ENCODE measurements at places on chromosomes 16 and 17.
A peak's percentile ranks its signal among the peaks of the same experiment; 100 is the strongest.

DNA sequence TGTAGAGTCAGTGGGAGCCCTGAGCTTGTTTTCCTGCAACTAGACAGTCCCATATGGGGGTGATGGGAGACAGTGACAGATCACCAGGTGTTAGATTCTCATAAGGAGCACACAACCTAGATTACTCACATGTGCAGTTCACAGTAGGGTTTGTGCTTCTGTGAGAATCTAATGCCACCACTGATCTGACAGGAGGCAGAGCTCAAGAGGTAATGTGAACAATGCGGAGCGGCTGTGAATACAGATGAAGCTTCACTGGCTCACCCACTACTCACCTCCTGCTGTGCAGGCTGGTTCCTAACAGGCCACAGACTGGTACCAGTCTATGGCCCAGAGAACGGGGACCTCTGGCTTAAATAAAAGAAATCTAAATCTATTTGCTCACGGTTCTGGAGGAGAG is 10.2 kb upstream of the HSD17B2 start:
- H3K27ac ChIP-seq, result no peak overlapping the region
- no peak overlapping the region for H3K4me3 ChIP-seq
- H3K4me1 ChIP-seq, result no peaks in the 10 kb centered on the region
- H3K27me3 ChIP-seq, result no peaks in the 10 kb centered on the region

DNA sequence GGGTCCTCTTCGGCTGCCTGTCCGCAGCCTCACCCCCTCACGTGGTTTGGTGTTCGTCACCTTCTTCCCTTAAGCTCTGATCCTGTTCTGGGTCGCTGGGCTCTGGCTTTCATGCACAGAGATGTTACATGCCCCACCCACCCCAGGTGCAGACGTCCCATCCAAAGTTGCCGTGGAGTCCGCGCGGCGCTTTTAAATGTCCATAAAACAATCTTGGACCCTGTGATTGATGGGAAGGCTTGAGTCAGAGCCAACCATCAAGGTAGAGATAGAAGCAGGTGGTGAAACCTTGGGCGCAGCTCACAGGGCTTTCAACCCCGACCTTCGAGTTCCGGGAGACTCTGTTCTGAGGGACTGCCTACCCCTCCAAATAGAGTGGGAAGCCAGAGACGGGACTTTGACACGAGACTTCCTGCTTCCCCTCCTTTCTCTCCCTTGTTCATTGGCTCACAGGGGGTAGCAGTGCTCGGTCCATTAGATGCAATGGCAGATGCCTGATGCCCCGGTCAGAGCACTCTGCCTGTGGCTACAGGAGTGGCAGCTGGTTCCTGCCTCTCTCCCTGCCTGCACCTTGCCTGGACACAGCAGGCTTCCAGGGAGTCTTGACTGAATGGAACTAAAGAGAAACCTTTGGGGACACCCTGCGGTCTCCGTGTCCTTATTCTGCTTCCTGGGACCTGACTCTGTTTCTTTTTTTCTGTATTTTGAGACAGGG is 4.0 kb downstream of the ENGASE start:
- H3K4me3 ChIP-seq, result no peak overlapping the region
- H3K27me3 ChIP-seq, result no peaks in the 10 kb centered on the region
- peak overlapping the region; percentile 3 for H3K27ac ChIP-seq
- H3K36me3 ChIP-seq, result peaks cover 61% of the 10 kb centered on the region

DNA sequence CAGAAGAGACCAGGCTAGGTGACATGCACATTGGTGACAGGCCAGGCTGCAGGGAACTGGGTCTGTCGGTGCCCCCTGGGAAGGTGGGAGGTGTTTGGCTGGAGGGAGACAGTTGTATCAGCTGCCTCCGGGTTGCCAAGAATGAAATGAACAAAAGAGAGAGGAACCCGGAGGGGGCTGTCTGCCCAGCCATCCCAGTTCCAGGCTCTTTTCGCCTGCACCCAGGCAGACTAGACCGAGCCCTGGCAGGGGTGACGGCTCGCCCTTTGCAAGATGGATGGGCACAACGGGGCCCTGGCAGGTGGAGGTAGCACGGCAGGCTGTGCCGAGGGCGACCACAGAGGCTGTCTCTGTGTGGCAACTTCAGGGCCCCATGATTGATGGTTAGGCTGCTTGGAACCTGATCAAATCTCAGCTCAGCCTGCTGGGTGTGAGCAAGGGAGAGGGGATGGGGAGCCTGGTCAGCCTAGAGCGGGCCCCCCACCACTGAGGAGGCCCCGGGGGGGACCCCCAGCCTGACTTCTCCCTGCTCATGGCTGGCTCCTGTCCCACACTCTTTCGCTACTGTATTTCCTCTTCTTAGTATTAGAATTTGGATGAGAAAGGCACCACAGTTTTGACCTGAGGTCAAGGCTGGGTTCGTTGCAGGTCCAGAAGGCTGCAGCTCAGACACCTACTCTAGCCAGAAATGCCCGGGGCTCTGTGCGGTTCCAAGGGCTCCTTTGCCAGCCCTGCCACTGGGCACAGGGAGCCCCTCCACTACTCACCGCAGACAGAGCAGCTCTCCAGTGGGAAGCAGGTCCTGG is 118.9 kb upstream of the CHMP6 start:
- H3K27me3 ChIP-seq, result no peaks in the 10 kb centered on the region
- no peak for DNase-seq
- H3K36me3 ChIP-seq, result no peaks in the 10 kb centered on the region
- peaks cover 32% of the 10 kb centered on the region for H3K4me1 ChIP-seq
- no peak overlapping the region for H3K4me3 ChIP-seq

- H3K27me3 ChIP-seq, result no peaks in the 10 kb centered on the region
- H3K4me3 ChIP-seq, result no peak overlapping the region
- H3K27ac ChIP-seq, result no peak overlapping the region
- peaks cover 7% of the 10 kb centered on the region for H3K36me3 ChIP-seq
- DNase-seq, result no peak
- no peaks in the 10 kb centered on the region for H3K4me1 ChIP-seq
These were observed 8.6 kb downstream of the ZNHIT3 start for GRCh38 chr17:36495076-36495578.

DNA sequence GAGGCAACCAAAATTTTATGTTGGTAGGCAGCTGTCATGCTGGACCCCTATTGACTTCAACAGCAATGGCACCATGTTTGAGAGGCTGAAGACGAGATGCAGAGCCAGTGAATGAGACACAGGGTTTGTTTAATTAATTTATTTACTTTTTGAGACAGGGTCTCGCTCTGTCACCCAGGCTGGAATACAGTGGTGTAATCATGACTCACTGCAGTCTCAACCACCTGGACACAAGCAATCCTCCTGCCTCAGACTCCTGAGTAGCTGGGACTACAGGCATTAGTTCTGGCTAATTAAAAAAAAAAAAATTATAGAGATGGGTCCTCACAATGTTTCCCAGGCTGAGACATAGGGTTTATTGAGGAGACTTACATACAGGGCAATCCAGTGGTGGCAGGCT is 36.2 kb upstream of the PPM1D start:
- DNase-seq, result no peak
- H3K27ac ChIP-seq, result no peak overlapping the region
- H3K36me3 ChIP-seq, result no peaks in the 10 kb centered on the region
- no peak overlapping the region for H3K4me3 ChIP-seq

- no peaks in the 10 kb centered on the region for H3K27me3 ChIP-seq
- no peaks in the 10 kb centered on the region for H3K36me3 ChIP-seq
- H3K4me3 ChIP-seq, result no peak overlapping the region
- no peak overlapping the region for H3K27ac ChIP-seq
- DNase-seq, result no peak
These were observed 87.0 kb downstream of the GNAO1 start for GRCh38 chr16:56278196-56278855.

- no peaks in the 10 kb centered on the region for H3K27me3 ChIP-seq
- no peaks in the 10 kb centered on the region for H3K4me1 ChIP-seq
- DNase-seq, result no peak
- no peak overlapping the region for H3K27ac ChIP-seq
- H3K36me3 ChIP-seq, result no peaks in the 10 kb centered on the region
These were observed 107.4 kb upstream of the CDH11 start for GRCh38 chr16:65229191-65229662.

DNA sequence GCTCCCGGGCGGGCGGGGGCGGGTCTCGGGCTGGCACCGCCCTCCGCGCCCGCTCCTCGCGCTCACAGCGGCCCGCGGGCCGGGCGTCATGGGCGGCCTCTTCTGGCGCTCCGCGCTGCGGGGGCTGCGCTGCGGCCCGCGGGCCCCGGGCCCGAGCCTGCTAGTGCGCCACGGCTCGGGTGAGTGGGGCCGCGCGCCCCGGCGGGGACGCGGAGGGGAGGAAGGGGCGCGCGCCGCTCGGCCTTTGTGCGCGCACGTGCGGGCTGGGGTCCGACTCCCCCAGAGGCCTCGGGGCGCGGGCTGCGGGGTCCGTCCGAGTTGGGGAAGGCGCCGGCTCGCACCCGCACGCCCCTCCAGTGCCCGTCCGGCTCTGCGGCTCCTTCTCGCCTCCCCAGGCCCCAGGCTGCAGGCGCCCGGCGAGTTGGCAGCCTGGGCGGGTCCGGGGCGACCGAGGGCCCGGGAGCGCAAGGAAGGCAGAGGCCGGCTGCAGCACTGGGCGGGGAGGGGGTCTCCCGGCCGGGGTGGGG is at the start of gene NME4:
TSS of gene NME4 (plus strand) at position 65 of the 527 bp plus-strand sequence. CDS start at position 89, 24 bp downstream.
- peaks cover 18% of the 10 kb centered on the region for H3K4me1 ChIP-seq
- H3K27ac ChIP-seq, result peak within 1 kb of the TSS; percentile 73
- DNase-seq, result no peak
- H3K4me3 ChIP-seq, result peak within 1 kb of the TSS; percentile 71
- H3K36me3 ChIP-seq, result no peaks in the 10 kb centered on the region

DNA sequence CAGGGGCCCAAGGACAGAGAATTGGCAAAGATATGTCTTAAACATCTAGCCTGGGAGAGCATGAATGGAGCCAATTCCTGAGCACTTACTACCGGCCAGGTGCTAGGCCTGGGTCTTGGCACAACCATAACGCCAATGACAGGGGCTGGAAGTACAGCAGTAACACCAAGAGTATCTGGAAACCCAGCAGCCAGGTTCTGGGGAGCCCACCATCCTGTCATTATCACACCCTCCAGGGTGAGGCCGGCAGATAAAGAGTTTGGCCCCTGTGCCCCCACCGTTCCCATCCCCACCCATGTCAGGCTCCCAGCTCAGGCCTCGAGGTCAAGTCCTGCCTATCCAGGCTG is 508 bp upstream of the TMC8 start:
- peaks cover 57% of the 10 kb centered on the region for H3K27me3 ChIP-seq
- peaks cover 9% of the 10 kb centered on the region for H3K4me1 ChIP-seq
- no peaks in the 10 kb centered on the region for H3K36me3 ChIP-seq
- DNase-seq, result no peak
- H3K4me3 ChIP-seq, result no peak overlapping the region
- no peak overlapping the region for H3K27ac ChIP-seq

GRCh38 chr16:86252596-86252995 is 257.7 kb upstream of the FOXF1 start:
- no peaks in the 10 kb centered on the region for H3K27me3 ChIP-seq
- H3K36me3 ChIP-seq, result no peaks in the 10 kb centered on the region
- H3K4me1 ChIP-seq, result no peaks in the 10 kb centered on the region
- no peak overlapping the region for H3K4me3 ChIP-seq
- no peak for DNase-seq

- no peaks in the 10 kb centered on the region for H3K36me3 ChIP-seq
- no peak for DNase-seq
- no peaks in the 10 kb centered on the region for H3K4me1 ChIP-seq
These were observed 50.0 kb upstream of the CCL1 start for GRCh38 chr17:34412965-34413441.

DNA sequence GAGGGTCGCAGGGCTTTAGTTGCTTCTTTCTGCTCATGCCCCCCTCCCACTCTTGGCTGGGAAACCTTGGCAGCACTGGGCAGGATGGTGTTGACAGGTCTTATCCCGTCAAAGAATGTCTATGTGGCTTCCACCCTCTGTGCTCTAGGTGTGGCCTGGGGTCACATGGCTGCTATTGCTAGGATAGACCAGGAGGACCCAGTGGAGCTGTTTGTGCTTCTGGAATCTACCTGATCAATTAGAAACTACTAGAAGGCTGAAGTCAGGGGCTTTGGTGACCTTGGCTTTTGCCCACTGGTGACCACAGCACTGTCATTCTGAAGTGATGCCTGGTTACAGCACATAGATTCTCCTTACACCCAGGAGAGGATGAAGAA is 105.8 kb downstream of the CMIP start:
- no peaks in the 10 kb centered on the region for H3K4me1 ChIP-seq
- peaks cover 3% of the 10 kb centered on the region for H3K27me3 ChIP-seq
- H3K27ac ChIP-seq, result no peak overlapping the region
- no peak overlapping the region for H3K4me3 ChIP-seq
- DNase-seq, result no peak

DNA sequence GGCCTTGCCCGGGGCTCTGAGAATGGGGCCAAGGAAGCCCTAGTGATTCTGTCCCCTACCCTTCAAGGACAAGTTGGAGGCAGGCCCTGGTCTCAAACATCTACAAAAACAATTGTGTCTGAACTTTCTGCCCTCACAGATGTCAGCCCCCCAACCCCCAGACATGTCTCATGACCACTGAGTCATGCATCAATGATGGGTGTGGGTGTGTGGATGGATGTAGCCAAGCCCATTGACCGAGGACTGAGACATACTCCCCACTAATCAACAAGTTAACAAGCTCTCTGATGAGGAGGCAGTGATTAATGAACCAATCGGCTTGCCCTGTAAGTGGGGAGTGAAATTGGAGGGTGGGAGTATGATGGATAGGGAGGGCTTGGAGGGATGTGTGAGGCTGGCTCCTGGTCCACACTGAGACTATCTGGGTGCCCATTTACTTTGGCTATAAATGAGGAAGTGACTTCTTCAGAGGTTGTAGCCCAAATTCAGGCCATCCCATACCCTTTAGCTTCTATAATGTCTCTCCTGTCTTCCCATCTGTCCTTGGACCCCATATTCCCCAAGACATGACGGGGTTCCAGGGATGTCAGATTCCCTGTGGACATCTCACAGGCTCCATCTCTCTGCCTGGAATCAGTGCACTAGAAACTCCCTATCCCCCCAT is 97.1 kb upstream of the TMEM97 start:
- no peak overlapping the region for H3K27ac ChIP-seq
- no peak for DNase-seq
- H3K36me3 ChIP-seq, result no peaks in the 10 kb centered on the region
- no peaks in the 10 kb centered on the region for H3K4me1 ChIP-seq

- no peaks in the 10 kb centered on the region for H3K27me3 ChIP-seq
- no peak for DNase-seq
- H3K4me3 ChIP-seq, result peak overlapping the region; percentile 6
- H3K4me1 ChIP-seq, result peaks cover 54% of the 10 kb centered on the region
- H3K27ac ChIP-seq, result peak overlapping the region; percentile 83
These were observed 5.5 kb downstream of the MLLT6 start for GRCh38 chr17:38710604-38710962.

DNA sequence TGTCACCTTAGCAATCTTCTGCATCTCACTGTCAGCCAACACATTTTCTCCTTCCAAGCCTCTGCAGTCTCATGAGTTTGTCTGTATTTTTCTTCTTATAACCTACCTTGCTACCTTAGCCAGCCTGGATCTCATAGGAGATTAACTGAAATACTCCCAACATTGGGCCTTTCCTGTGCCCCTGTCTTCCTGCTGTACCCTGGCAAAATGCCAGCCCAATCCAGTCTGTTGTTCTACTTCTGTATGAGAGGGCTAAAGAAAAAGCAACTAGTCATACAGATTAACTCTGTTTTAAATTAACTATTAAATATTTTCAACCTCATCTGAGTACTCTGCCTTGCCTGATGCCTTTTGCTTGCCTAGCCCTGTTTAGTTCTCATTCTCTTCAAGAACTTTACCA is 18.4 kb downstream of the GOSR1 start:
- H3K27ac ChIP-seq, result no peak overlapping the region
- H3K27me3 ChIP-seq, result no peaks in the 10 kb centered on the region
- no peaks in the 10 kb centered on the region for H3K4me1 ChIP-seq

Data from psoas muscle (tissue), 8 donors.